CD8-positive, alpha-beta memory T cell (primary cell): ENCODE measurements at places on chromosomes 16 and 17.

GRCh38 chr17:58525239-58525638 is 10.8 kb upstream of the MTMR4 start:
- DNase-seq, result no peak

DNA sequence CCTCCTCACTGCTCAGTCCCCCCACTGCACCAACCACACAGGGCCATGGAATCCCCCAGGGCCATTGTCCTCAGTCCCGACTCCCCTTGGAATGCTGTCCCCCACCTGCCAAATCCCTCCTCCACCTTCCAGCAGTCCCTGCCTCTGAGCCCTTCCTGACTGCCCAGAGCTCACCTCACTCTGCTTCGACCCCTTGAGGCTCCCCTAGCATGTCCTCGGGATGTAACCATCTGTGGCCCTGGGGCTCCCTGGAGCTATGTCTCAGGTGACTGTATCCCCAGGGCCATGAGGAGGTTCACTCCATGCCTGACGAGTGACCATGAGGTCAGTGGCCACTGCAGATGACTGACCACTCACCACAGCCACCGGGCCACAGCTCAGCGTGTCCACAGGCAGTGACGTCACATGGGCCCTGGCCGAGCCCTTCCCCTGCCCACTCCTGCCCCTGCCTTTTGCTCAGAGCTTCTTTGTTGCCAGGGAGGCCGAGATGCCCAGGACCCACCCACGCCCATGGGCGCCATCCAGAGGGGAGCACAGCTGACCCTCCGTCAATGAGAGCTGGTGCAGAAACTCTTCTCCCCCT is 7.7 kb upstream of the PIEZO1 start:
- no peak for DNase-seq

- no peak for DNase-seq
Observed at GRCh38 chr17:19021622-19022083, 17.1 kb upstream of the FAM83G start.

DNA sequence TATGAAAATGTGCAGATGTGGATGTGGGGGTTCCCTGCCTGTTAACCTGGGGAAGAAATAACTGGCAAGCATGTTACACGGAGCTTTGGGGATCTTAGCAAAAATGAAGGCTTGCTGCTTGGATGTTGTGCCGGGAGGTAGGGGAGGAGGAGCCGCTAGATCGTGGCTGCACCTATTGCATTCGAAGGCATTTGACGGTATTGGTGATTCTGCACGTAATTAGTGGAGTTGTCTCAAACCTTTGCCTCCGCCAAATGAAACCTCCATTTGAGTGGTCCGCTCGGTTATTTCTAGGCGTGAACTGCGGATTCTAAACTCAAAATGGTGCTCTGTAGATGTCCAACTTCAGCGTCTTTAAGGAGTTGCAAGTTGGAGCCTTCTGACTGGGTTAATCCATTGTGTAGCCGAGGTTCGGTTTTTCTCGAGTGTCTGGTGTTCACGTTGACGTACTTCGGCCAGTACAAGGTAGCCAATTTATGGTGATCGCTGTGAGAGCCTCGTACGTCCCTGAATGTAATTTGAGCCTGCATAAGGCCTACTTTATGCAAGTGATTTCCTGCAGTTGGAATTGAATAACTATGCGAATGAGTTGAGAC is 1.5 kb downstream of the TNRC6C start:
- peak; percentile 60 for DNase-seq

GRCh38 chr17:30210366-30210765 is 25.1 kb downstream of the SLC6A4 start:
- no peak for DNase-seq

DNA sequence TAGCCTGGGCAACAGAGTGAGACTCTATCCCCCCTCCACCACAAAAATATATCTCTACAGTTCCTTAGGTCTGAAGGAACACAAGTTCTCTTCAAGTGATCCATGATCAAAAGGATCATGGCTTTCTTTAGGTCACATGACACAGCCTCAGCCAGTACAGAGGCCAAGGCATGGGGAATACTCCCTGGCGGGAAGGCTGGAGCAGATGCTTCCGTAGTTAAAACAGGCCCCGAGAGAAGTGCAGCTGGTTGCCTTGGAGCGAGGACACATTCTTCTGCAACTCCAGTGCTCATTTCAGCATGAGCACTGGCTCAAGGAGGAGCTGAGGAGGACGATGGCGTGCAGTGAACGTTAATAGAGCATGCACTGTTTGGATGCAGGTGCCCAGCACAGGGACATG is 13.5 kb downstream of the CDIP1 start:
- DNase-seq, result no peak

- DNase-seq, result no peak
Observed at GRCh38 chr16:88599092-88599733, 29.0 kb downstream of the ZC3H18 start.

GRCh38 chr17:81509207-81509971 is 3.2 kb downstream of the ACTG1 start:
- DNase-seq, result peak; percentile 49

DNA sequence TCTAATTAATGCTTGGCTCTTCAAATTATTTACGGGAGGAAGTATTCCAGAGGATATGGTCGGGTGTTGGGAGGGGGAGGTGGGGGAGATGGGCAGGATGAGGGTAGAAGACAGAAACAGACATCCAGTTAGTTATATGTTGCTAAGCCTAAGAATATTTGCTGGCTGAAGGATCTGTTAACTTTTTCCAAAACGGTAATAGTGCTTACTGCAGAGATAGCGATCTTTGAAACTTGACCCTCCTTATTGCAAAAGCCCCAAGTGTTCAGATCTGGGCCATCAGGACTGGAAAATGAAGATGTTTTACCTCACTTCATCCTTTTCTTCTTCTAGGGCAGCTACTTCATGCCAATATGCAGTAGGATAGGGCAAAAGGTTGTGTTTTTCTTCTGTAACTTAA is 27.0 kb upstream of the MMD start:
- DNase-seq, result no peak

DNA sequence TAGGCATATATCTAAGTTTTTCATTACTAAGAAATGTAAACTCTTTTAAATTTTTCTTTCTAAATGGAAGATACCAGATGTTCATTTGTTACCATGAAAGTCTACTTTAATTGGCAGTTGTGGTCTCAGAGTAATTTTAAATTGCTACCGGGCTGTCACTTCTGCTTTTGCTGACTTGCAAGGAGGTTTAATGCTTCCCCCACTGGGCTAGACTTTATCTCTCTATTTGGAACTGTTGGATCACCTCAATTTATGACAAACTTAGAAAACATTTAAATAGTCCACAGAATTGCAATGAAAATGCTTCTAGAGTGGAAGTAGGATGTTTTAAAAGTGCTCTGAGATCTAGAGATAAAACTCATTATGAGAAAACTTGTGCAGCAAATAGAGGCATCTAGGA is 479.8 kb upstream of the GOT2 start:
- DNase-seq, result no peak

GRCh38 chr17:7897090-7897489 is 8.5 kb downstream of the CHD3 start:
- no peak for DNase-seq

GRCh38 chr16:70568601-70569237 is 45.1 kb downstream of the SF3B3 start:
- DNase-seq, result no peak

DNA sequence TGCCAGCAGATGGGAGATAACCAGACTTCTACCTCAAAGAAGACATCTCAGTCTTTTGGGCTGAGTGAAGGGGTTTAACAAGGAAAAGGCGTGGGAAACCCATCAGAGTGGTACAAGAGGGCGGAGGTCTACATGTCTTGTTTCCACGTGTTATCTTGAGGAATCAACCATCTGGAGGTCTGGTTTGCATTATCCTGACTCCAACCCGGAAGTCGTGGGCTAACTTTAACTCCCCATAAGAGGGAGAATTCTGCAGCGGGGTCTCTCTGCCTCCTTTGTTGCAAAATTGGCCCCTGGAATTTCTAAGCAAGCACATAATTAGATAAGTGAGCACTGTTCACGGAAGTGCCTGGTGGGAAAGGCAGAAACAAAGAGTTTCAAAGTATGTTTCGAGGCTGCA is 398.7 kb upstream of the C16orf82 start:
- DNase-seq, result no peak

DNA sequence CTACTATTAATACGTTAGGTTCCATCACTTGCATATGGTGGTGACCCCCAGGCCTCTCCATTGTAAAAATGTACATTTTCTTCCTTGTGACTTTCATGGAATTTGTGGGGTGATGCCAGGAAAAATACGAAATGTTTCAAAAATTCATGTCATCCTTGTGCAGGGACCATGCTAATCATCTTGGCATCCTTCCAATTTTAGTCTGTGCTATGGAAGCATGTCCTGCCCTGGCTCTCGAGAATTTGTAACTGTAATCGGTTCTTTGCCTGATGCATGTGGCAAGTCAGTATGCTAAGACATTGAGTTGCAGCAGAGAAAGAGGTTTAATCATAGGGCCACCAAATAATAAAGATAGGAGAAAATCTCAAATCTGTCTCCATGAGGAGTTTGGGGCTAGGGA is 14.3 kb upstream of the GINS3 start:
- DNase-seq, result no peak

DNA sequence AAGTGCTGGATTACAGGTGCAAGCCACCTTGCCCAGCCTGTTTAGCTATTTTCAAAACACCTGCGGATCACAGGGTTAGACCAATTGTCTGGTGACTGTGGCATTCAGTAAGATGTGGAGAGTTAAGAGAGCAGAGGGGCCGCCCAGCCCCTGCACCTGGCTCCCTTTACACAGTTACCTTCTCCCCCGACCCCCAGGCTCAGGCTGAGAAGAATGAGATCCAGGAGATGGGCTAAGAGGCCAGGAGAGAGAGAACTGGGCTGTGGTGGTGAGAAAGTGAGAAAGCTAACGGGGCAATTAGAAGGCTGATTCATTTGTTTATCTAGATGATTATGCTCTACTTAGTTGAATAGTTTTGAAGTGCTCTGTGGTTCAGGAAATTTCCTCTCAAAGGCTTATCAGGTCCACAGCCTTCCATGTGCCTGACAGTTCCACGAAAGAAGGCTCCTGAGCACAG is 67.8 kb upstream of the AXIN2 start:
- DNase-seq, result no peak

GRCh38 chr16:57948027-57948426 is 22.9 kb downstream of the CNGB1 start:
- DNase-seq, result no peak

- DNase-seq, result no peak
Observed at GRCh38 chr17:28819582-28819981, 23.0 kb downstream of the FAM222B start.

DNA sequence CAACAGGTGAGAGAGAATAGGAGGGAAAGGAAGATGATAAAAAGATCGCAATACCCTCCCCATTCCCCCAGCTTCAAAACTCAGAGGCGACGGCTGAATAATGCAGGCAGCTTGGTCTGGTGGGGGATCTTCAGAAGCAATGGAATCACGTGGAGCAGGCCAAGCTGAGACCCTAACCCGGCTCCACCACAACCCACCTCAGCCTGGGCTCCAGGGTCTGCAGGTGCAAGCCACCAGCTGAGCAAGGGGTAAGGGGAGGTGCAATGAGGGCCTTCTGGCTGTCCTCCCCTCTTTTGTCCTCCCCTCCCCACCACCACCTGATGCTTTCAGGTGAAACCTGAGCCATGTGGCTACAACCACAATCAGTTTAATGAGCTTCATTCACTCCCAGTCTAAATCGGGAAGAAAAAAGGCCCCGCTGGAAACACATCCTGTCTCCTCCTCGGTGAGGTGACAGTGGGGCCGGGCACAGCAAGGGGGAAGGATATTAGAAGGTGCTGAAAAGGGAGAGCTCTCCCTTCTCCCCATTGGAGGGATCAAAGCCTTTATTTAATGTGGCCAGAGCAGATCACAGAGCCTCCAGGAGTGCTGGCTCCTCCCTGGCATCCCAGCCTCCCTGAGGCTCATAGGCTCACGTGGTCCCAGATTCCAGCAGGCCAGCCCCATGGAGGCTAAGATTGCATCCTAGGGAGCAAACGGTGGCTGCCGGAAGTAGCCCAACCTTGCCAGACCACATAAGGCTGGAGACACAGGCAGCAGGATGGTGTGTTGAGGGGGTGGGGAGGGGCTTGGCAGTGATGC is 261.0 kb downstream of the SOX9 start:
- no peak for DNase-seq

DNA sequence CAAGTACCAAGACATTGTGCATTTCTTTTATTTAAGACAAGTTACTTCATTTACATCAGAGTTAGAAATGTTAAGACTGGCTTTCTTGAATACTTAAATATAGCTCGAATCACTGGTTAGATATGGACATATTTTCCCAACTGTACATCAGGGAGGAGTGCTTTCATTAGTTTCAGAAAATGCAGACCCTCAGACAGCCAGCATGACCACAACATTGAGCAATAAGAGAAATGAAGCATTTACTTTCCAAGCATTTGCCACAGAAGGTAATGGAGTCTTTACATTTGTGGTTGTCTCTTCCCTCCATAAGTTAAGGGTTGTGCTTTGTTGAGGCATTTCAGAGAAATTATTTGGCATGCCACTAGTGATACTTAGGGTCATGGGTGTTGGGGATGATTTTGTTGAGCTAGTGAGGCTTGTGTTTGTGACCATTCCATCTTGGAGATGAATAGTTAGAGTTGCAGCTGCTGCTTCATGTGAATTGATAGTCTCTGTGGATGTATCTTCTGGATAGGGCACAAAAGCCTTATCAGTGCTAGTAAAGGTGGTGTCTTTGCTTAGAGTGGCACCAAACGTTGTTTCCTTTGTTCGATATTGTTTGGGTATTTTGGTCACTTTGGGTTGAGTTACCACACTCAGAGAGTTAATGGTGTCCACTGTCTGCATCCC is 2.1 kb downstream of the OMG start:
- DNase-seq, result no peak

DNA sequence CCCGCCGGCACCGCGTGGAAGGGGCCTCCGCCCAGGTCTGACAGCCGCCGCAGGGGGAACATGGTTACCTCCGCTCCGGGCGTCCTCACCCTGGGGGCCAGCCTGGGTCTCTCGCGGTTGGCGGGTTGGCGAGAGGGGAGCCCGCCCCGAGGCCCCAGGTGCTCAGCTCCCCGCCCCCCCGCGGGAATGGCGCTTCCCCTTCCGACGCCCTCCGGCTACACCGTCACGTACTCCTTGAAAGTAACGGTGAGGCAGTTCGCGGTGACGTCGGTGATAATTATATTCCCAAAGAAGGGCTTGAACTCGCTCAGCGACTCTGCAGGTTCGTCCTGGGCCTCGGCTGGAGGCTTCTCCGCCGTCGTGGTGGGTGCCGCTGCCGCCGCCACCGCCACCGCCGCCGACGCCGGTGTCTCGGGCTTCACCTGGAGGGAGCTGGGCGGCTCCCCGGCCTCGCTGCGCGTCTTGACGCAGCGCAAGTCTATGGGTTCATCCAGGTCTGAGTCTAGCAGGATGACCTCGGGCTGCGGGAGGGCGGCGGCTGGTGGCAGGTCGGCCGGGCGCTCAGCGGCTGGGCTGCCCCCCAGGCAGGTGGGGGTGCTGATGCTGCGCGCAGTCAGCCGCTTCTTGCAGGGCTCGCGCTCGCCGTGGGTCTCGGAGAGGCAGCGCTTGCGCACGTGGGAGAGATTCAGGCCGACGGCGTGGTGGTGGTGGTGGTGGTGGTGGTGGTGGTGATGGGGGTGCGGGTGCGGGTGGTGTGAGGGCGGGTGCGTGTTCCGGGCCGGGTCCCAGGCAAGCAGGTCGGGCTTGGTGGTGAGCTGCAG is 5.3 kb downstream of the CBX4 start:
- DNase-seq, result no peak
